Stimulated activated CD4-positive, alpha-beta T cell treated with anti-CD3 and anti-CD28 coated beads, Interleukin-1b, Interleukin-23, amount 100 ng/mL, for 24 hours (primary cell): ENCODE measurements at places on chromosomes 1 and 21.

DNA sequence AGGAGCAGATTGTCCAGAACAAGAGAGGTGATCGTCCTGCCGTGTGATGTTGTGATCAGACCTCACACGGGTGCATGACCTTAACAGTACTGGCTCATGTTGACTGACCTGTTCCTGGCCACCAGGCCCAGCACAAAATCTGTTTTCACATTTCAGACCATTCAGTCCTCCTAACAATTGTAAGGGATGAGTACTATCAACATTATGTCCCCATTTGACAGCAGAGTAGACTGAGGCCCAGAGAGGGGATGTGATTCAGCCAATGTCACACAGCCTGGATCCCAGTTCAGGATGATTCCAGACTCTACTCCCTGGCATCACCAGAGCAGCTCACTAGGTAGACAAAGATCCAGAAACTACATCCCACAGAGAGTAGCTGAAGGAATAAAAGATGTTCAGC lies 7.4 kb upstream of the TAS1R2 start:
- DNase-seq: no peak

- DNase-seq: no peak
Measured at GRCh38 chr1:31203215-31203614, 36.5 kb downstream of the NKAIN1 start.

DNA sequence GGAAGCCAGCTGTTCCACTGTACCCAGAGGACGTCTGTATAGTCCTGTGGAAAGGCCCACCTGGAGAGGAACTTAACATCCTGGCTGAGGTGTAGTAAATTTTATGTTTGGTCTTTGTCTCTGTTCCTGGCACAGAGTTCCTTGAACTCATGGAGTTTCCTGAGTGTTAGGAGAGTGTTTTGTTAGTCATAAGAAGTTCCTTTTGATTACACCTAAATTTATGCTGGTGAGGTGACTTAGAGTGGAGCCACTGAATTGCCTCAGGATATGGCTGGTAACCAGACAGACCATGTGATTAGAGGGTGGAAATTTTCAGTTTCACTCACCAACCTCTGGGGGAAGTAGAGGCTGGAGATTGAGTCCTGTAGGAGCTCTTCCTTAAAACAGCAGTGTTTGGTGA lies 57.9 kb downstream of the RASAL2 start:
- no peak for DNase-seq

DNA sequence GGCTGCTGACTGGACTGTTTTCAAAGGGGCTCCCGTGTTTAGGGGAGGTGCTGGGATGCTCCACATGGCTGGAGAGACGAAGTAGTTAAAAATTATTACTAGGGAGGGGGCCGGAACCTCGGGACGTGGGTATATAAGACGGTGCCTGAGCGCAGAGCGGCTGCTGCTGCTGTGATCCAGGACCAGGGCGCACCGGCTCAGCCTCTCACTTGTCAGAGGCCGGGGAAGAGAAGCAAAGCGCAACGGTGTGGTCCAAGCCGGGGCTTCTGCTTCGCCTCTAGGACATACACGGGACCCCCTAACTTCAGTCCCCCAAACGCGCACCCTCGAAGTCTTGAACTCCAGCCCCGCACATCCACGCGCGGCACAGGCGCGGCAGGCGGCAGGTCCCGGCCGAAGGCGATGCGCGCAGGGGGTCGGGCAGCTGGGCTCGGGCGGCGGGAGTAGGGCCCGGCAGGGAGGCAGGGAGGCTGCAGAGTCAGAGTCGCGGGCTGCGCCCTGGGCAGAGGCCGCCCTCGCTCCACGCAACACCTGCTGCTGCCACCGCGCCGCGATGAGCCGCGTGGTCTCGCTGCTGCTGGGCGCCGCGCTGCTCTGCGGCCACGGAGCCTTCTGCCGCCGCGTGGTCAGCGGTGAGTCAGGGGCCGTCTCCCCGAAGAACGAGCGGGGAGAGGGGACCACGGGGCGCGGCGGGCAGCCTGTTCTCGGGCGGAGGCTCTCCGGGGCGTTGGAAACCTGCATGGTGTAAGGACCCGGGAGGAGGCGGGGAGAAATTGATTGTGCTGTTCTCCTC lies at the start of gene CHODL:
TSS of gene CHODL (plus strand) at position 163 of the 793 bp plus-strand sequence. CDS start at position 554, 391 bp downstream.
- no peak for DNase-seq

DNA sequence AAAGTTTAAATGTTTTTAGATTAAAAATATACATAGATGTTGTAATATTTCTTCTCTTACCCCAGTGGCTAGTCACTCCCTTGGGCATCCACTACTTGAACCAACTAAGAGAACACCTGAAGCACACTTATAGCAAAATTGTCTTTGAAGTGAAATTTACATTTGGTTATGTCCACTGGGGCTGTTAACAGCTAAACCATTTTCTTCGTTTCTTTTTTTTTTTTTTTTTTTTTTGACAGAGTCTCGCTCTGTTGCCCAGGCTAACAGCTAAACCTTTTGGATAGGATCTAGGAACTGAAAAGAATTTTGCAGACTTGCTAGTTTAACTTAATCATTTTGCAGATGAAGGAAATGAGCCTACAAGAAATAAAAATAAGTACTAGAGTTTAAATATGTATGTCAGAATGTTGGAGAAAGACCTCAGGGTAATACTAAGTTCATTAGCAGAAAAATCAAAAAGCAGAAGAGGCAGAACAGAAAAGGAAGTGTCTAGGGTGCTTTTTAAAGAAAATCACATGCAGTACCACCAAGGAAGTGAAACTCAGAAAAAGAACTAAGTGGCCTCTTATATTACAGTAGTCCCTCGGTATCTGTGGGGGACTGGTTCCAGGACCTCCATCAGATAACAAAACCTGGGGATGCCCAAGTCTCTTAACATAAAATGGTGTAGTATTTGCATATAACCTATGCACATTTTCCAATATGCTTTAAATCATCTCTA lies 11.8 kb downstream of the DRAM2 start:
- no peak for DNase-seq

GRCh38 chr1:25081496-25081895 lies 150.8 kb downstream of the SYF2 start:
- no peak for DNase-seq

GRCh38 chr1:12095452-12096263 lies 32.6 kb downstream of the TNFRSF8 start:
- DNase-seq: no peak

- DNase-seq: no peak
Measured at GRCh38 chr1:149881876-149882275, 17.5 kb upstream of the BOLA1 start.

DNA sequence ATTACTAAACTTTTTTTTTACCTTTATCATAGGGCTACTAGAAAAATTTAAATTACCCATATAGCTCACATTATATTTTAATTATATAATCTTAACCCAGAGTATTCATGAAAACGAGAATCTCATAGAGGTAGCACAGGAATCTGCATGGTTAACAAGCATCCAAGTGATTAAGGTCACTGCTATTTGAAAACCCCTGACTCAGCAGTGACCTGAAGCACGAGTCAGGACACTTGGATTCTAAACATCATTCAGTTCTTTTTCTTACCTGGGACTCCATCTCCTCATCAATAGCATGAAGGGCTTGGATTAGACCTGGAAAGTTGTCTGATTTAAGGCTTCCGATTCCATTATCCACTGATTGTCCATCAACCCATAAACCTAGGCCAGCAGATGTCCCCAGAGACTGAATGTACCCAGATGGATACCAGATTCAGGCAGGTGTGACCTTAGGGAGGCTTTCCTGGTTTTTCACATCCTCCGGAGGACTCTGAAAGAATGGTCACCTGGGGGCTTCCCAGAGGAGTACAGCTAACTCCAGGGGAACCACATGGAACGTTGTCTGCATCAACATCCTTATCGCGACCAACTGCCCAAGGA lies 174.3 kb downstream of the SETD4 start:
- no peak for DNase-seq

GRCh38 chr1:89941110-89941766 lies 53.7 kb upstream of the ZNF326 start:
- no peak for DNase-seq

- no peak for DNase-seq
Measured at GRCh38 chr1:196461521-196461920, 146.7 kb downstream of the KCNT2 start.

DNA sequence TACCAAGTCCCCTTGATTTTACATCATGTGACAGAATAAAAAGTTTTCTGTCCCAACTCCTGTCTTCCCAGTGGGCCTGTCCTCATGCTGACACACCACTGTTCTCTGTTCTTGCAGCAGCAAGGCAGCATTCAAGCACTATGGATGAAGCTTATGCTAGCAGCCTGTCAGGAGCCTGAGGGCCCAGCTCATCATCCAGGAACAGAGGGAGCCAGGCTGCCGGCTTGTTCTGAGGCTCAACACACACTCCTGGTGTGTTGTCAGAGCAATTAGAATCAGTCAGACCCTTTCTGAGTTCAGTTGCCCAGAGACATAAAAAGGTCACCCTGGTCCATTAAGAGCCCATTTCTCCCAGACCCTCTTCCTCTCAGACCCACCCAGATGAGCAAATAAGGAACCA lies 282.9 kb downstream of the SEC16B start:
- no peak for DNase-seq

GRCh38 chr1:2628191-2628932 lies 4.5 kb downstream of the MMEL1 start:
- no peak for DNase-seq

DNA sequence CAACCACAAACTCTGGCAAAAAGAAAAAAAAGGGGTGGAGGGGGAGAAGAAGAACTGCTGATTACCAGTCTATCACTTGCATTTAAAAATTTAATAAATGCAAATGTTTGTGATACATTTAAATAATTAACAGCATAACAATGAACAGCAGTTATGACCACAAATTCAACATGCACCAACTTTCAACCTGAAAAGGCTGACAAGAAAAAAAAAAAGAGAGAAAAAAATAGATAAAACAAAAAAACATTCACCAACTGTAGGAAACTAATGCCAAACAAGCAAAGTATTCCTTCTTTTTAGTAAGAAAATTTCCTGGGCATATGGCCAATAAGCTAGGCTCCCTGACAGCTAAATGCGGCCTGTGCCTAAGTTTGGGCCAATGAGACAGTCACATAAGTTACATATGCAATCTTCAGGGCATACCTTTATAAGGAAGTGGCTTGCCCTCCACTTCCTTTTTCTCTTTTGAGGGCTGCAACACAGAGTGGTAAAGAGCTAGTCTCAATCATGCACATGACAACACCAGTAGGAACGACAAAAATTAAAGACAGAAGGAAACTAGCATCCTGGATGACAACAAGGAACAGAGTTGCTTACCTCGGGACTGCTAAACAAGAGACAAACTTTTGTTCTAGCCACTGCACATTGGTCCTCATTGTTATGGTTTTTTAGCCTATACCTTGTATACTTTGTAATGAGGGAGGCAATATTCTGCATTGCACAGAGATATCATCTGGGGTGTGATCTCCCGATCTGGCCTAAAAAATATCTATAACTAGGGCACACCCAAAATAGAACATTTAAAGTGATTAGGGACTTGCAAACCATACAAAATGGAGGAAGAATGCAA lies 24.2 kb upstream of the PHTF1 start:
- DNase-seq: no peak

- DNase-seq: no peak
Measured at GRCh38 chr1:104231676-104232075, 482.0 kb downstream of the AMY1C start.

GRCh38 chr1:160860840-160861505 lies 1.7 kb downstream of the CD244 start:
- DNase-seq: no peak

DNA sequence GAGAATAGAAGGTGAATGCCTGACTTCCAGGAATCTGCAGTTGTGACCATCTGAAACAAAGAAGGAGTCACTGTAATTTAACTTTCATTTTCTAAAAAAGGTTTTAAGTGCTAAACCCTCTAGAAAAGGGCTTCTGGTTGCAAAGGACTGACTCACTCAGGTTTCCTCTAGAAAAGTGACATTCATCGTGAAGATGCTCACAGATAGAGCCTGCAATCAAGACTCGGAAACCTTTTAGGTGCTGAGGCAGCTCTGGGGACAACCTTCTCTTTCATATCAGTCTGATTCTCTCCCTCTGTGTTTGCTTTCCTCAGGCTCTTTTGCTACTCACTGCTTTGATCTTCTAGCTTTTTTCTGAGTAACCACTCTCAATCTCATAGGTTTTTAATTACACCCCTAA lies 8.2 kb downstream of the BCL9 start:
- DNase-seq: no peak

- DNase-seq: no peak
Measured at GRCh38 chr1:36115200-36115669, 9.8 kb downstream of the COL8A2 start.

DNA sequence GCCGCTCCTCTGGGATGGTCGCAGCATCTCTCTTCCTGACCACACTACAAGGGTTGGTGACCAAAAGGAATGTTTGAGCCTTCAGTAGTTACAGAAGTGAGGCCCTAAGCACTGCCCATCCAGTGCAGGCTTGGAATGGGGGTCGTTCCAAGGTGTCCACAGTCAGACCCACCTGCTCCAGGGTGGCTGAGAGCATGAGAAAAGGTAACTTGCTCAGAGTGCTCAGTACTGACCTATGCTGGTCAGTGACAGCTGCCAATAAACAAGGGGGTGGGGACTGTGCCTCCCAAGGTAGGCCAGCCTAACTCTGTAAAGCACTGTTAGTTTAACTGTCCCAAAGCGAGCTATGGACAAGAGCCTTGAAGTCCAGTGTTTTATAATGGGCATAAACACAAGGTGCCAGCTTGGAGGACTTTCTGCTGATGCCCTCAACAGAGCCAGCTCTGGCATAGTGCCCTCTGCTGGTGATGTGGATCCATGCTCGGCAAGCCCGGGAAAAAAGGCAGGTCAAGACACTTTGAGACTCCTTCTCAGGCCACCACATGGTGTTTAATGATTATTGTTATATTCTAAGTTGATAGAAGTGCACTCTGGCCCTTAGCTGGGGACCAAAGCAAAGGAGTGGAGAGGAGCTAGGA lies 78.1 kb upstream of the DNAH14 start:
- DNase-seq: peak; percentile 19

GRCh38 chr1:38502758-38503157 lies 356.8 kb downstream of the RRAGC start:
- DNase-seq: no peak

GRCh38 chr1:36225283-36225899 lies 1.1 kb downstream of the THRAP3 start:
- no peak for DNase-seq

- no peak for DNase-seq
Measured at GRCh38 chr1:227273557-227273956, 44.7 kb downstream of the CDC42BPA start.

DNA sequence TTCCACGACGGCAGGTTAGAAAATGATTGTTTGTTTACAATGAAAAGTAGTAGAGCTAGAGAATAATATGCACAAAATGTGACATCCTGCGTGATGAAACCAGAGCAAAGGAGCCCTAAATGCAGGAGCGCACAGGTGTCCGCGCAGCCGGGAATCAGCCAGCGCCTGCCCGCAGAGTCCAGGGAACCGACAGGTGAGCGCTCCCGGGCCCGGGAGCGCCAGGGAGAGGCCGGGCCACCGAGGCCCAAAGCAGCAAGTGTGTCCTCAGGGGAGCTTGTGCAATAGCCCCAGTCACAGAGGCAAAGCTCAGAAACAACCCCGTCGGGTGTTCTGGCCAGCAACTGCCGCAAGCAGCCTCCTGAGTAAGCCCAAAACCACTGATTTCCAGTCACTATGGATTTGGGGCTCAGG lies 789 bp upstream of the GALE start:
- DNase-seq: no peak

GRCh38 chr1:178739285-178740045 lies 14.4 kb downstream of the RALGPS2 start:
- DNase-seq: no peak
